AG09309 (cell line): ENCODE measurements at places on chromosomes 6 and 20.

DNA sequence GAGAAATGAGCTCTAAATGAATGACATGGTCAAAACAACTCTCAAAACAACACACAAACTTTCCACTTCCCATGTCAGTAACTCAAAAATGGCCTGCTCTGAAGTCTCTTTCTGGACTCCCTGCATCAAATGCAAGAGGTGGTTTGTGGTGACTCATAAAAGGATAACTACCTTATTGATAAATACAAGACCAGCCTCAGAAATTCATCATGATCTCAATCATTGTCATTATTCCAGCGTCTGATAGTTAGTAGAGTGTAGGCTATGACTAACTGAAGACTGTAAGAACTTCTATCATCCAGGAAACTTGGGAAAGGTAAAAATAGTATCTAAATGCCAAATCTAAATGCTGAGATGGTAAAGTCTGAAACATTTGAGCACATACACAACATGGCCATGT lies 369.4 kb downstream of the BMP2 start:
- no peak for DNase-seq

DNA sequence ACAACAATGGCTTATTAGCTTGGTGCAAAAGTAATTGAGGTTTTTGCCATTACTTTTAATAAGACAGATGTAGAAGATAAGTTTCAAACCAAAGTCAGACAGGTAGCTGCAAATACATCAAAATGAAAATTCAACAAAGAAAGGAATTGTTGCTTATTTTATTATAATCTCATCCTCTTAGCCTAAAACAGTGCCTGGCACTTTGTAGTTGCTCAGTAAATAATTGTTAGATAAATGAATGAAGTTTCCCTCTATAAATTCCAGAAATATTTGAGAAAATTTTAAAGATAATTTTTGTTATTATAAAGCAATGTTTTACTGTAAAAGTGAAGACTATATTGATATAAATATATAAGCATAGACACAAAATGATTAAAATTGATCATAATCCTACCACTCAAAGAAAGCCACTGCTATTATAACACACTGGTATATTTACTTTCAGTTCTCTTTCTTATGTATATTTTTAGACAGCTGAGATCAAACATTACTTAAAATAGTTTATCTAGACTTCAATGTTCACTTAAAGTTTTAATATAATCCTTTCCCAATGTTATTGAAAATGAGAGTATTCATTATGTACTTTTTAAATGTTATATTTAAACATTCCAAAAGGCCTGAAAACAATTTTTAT lies 42.5 kb downstream of the SESN1 start:
- no peak for DNase-seq

- peak; percentile 47 for DNase-seq
Measured at GRCh38 chr6:5208471-5208971, 52.2 kb downstream of the LYRM4 start.

GRCh38 chr6:122779667-122780066 lies at the start of gene FABP7:
Gene FABP7 (plus strand): TSS chr6:122779716. CDS start chr6:122779795, 79 bp downstream.
- DNase-seq, result no peak

DNA sequence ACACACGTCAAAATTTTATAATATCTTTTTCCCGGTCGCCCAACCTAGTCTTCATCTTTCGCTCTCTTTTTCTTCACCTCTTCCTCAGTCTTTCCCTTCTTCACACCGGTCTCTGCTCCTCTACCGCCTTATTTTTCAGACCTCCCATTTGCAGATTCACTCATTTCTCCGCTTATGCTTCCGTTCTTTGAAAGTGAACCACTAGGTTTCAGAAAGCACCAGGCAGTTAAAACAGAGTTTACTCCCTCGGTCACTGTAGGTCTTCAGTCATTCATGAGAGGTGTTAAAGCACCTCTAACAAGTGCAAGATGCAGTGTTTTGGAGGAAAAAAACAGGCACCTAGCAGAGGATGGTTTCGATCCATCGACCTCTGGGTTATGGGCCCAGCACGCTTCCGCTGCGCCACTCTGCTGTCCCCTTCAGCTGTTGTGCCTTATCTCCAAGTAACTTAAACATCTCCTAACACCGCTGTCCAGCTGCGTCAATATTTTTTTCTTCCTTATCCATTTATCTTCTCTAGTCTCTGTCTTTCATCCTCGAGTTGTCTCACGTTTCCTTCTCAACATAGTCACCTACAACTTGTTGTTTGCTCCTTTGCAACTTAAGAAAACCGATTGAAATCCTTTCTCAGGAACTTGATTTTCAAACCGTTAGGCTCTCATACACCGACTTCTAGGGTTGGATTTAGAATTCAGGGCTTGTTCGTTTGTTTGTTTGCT lies 119.7 kb upstream of the ZNF184 start:
- no peak for DNase-seq

DNA sequence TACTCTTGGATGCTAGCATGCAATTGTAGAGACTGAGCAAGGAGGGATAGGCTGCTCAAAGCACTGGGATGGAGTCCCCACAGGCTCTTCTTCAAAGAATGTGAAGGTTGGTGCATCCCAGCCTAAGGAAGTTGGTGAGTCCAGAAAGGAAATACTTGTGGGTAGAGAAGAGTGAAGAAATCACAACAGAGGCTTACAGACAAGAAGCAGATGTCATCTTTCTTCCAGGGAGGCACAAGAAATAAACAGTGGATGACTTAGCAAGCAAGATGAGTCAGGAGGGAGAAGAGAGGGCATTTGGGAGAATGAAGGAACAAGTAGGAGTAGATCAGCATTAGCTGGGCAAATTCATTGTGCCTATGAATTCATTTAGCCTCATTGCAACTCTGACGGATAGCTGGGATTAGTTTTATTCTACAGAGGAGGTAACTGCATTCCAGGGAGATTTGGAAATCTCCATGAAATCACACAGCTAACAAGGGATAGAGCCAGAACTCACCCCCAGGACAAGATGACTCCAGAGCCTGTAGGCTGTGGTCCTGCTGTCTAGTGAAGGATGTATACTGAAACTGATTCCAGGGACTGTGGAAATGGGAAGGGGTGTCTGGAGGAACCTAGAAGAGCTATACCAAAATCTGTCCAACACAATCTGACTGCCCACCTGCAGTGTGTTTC lies 125.8 kb upstream of the SPTLC3 start:
- peak; percentile 29 for DNase-seq

DNA sequence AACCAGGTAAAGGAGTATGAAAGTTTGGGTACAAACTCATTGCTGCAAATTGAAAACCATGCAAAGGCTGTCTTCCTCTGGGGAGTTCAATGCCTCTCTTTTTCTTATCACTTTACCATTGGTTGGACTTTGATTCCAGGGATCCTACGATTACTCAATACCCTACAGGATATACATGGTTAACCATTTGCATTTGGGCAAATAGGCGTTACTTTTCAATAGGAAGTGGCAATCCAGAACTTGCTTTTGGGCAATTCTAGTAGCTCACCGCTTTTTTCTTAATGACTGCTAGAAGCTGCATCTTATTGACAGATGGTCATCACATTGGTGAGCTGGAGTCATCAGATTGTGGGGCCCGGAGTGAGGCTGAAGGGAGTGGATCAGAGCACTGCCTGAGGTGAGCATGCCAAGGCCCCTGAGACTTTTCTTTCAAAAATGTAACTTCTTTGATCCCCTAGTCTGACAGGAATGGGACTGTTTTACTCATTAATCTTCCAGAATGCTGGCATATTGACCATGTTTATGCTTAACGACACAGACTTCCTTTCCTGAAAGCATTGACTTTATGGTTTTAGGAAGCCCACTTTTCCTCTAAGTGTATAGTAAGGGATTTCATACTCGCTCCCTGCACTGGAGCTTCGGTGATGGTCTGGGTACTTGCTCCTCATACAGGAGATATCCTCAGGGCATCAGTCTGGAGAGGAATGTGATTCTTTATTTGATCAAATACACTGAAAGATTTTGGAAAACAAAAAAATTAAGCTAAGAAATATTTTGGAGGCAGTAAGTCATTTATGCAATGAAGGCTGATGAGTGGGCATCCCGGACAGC lies at the start of gene CCR6:
CCR6 (plus strand) TSS at position 270 of the 831 bp plus-strand sequence. CDS start 13,039 bp downstream, outside the sequence.
- no peak for DNase-seq

GRCh38 chr6:134288538-134289203 lies 29.2 kb downstream of the SGK1 start:
- peak; percentile 85 for DNase-seq

DNA sequence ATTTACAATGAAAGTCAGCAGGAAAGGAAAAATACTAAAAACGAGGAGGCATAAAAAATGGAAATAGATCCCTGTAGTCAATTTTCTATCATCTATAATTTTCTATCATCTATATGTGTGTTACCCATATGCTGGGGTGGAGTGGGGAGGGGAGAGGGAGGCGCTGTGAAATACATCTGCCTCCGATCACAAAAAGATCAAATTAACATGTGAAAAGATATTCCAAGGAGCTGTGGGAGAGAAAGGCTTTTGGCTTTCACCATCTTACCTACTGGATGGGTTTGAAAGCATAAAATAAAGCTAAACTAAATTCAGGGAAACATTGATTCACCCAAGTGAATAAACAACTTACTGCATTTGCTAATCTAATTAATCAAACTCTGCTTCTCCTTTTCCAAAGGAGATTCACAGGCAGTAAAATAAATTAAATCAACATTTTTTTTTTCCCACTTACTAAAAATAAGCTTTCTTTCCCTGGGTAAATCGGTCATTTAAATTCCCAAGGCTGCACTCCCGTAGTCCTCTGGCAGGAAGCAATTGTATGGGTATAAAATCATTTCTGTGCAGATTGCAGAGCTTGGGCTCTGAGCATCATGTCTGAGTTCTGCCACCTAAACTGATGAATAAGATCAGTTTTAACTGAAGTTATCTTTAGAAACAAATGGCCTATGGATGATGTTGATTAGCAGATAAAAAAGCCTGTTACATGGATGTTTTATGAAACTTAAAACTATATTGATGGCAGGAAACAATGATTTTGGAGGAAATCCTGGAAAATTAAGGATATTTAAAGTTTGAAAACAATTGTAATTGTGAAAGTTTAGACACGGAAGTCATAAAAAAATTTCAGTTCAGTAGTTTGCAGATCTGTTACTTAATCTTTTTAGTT lies 147.9 kb downstream of the SOX4 start:
- DNase-seq, result no peak

- no peak for DNase-seq
Measured at GRCh38 chr20:41040855-41041254, 12.2 kb downstream of the TOP1 start.

- no peak for DNase-seq
Measured at GRCh38 chr20:63664861-63665594, 6.9 kb downstream of the RTEL1 start.

DNA sequence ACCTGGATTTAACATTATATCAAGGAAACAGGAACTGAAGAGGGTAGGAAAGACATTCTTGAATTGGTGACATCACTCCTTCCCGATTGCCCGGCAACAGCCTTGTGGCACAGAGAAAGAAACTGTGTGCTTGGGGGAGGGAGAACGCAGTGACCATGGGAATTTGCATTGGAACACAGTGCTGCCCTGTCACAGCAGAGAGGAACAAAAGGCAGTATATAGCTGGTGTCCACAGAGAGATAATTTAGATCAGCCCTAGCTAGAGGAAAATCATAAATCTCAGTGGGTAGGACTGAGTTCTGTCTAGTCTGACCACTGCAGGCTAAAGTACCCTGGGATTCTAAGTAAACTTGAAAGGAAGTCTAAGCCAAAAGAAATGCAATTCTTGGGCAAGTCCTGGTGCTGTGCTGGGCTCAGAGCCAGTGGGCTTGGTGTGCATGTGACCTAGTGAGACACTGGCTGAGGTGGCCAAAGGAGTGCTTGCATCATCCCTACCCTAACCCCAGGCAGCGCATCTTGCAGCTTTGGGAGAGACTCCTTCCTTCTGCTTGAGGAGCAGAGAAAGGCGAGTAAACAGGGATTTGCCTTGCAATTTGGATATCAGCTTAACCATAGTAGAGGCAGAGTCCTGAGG lies 697.6 kb downstream of the HACE1 start:
- no peak for DNase-seq

GRCh38 chr6:116106146-116106545 lies 5.5 kb downstream of the NT5DC1 start:
- no peak for DNase-seq

- DNase-seq, result peak; percentile 60
Measured at GRCh38 chr6:20978151-20978614, 443.9 kb downstream of the CDKAL1 start.

DNA sequence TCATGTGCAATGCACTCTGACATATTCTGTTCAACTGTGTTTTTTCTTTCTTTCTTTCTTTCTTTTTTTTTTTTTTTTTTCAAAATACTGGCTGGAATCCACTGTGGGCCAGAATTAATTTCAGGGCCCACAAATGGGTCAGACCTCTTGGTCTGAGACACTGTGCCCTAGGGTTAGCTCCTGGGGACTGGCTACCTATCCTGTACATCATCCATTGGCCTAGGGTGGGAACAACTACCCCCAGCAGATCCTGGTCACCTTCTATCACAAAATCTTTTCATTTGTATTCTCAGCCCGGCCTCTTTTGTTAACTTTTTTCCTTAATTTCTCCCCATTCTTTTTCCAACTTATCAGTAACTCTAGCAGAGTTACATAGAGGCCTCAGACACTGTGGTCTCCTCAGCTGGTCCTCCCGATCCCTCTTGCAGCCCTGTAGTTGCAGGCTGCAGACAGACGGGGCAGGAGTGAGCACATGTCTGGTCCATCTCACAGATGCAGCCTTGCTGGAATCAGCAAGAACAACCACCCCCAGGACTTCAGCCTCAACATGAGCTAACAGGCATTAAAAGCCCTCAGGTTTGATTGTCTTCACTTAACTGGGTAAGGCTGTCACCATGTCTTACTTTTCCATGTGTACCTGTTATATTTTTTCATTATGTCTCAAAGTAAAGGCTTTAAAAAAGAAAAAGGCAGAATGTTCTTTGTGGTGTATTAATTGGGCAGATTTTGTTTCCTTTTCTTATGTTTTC lies 41.3 kb downstream of the TXLNB start:
- DNase-seq, result peak; percentile 17

GRCh38 chr6:168120390-168121302 lies 41.6 kb upstream of the FRMD1 start:
- no peak for DNase-seq

DNA sequence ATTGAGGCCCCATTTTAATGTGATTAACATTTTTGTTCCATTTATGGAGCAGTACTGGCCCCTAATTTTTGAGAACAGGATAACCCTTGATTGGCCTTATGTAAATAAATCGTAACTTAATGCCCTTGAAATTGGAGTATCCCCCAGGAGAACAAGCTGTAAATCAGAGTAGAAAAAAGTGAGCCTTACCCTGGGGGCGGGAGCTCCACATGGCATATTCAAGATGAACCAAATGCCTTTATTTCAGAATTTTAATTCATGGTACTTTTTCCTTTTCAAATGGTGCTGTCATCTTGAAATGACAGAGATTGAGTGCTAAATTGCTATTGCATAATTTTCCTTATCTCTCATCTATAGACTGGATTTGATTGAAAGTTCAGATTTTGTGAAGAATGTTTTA lies 809.5 kb upstream of the FLRT3 start:
- DNase-seq, result no peak

GRCh38 chr6:42610416-42610815 lies 46.6 kb downstream of the UBR2 start:
- DNase-seq, result no peak
